Mesothelial cell of epicardium (in vitro differentiated cells): ENCODE measurements at places on chromosomes 5 and 9.

DNA sequence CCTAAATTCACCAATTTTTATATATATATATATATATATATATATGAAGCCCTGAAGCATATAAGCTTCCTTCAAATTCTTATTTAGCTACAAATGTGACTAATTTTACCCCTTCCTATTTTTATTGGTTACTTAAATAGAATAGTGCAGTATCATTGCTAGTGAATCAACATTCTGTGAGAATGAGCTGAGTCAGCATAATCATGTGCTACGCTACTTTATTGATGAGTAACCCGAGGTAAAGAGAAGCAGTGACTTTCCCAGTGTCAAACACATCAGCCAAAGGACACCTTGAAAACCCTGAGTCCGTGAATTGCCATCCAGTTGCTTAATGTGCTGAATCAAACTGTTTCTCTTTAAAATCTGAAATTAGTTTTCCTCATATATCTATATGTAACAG lies 546.2 kb downstream of the DMRTA1 start:
- DNase-seq: no peak

GRCh38 chr9:35260186-35260585 lies 98.4 kb downstream of the UNC13B start:
- DNase-seq: no peak

- no peak for DNase-seq
Observed at GRCh38 chr9:91433180-91433579, 9.5 kb upstream of the NFIL3 start.

- no peak for DNase-seq
Observed at GRCh38 chr9:95796029-95796428, 79.5 kb upstream of the ERCC6L2 start.

- DNase-seq: no peak
Observed at GRCh38 chr9:135809166-135809565, 98.2 kb downstream of the CAMSAP1 start.

DNA sequence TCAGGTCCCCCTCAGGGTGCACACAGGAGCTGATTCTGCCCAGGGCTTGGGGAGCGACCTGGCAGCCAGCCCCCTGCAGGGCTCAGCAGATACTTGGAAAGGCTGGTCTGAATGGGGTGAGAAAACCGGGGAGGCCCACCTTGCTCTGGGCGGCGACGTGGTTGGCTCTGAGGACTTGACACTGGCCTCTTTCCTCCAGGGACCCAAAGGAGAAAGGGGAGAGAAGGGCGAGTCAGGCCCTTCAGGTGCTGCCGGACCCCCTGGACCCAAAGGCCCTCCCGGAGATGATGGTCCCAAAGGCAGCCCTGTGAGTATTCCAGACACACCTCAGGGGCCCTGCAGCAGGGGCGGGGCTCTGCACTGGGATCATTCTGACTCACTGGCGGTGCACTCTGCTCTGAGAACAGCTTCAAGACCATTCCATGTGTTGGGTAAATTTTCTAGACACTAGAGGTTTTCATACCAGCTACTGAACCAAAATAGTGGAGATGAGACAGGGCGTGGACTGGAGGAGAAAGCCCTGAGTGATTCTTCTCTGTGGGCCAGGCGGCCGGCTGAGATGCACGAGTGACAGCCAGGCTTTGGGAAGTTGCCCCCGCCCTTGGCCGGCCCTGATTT lies 65.9 kb upstream of the FCN2 start:
- DNase-seq: no peak

- no peak for DNase-seq
Observed at GRCh38 chr9:102768002-102768401, 227.1 kb upstream of the CYLC2 start.

DNA sequence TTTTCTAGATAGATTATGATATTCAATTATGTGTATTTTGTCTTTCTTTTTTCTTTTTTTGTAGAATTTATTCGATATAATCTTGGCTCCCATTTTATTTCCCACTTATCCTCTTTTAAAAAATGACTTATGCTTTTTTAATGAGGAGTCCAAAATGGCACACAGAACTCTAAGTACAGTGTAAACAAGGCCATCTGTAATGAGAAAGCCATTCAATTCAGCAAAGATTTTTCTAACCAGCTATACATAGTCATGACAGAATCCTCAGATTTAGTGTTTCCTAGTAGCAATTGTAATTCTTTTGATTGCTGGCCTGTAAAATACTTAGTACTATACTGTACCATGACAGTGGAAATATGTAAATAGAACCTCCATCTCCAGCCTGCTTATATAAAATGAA lies 651.4 kb downstream of the RAB3C start:
- no peak for DNase-seq

DNA sequence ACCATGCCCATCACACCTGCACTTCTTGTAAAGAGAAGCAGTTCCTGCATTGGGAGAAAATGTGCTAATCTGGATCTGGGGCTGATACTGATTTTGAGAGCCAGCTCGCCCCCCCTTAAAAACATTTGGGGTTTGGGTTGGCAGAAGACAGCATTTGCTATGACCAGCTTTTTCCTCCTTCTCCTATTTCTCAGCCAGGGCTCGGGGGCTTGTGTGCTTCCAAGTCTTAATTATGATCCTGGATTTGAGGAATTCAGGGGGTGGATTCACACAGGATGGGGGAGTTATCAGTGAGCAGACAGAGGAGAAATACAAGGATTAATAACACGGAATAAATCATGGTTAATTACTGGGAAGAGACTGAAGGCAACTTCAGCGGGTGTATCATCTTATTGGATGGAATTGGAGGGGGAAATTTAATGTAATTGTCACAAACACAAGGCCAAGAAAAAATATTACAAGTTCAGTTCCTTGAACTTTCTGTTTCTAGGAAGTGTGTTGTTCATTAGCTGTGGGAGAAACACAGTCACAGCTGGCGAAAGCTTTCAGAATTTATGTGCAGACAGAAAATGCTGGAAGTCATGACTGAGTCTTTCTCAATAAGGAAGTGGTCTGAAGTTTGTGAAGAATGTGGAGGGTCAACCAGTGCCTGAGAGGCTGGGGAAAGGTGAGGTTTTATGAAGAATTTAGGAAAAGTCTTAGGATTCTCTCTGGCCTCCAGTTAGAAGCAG lies 15.3 kb downstream of the C9orf152 start:
- no peak for DNase-seq

DNA sequence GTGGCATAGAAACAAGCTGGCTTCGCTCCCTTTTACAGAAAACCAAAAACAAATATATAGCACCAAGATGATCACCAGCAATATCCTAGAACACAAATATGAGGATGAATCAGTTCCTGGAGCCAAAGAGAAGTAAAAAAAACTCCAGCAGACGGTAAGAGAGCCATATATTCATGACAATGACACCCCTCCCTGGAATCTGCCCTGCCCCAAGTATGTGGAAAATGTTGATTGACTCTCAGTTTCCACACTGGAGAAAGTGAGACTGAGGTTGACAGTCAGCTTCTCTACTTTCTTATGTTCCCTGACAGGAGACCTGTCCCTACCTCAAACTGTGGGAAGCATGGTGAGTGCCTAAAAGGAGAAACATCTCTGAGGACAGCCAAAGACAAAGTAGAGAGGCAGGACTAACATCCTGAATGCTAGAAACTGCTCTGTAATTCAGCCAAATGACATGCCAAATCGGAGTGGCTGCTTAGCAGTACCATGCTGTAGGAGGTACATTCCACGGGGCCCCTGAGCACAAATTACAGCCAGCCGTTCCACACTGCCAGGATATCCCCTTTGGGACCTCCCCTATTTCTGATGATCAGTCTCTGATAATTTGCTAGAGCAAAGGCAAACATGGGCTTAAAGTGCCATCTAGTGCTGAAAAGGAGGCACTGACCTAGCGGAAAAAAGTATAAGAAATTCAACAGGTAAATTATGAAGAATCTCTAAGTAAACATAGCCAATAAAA lies 424.0 kb upstream of the RGMB start:
- DNase-seq: no peak

DNA sequence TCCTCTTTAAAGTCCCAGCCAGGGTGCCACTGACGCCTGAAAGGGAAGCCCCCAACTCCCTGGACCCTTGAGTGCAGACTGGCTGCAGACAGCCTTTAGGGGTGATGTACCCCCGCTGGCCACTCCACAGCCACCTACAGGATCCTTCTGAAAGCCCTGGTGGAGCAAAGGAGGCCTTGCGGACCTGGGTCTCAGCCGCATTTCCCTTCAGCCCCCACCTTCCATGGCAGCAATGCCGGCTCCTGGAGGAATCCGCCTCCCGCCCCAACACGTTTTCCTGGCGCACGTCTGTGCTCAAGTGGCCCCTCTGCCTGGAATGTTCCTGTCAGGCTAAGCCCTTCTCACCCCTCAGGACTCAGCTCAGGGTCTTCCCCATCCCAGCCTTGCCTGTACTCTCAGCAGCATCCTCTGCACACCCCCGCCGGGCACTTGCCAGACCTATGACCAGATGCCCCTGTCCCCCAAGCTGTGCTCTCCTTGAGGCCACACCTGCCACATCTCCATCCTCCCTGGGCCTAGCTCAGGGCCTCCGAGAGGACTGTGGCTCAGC lies 134.1 kb upstream of the RAPGEF1 start:
- DNase-seq: no peak

DNA sequence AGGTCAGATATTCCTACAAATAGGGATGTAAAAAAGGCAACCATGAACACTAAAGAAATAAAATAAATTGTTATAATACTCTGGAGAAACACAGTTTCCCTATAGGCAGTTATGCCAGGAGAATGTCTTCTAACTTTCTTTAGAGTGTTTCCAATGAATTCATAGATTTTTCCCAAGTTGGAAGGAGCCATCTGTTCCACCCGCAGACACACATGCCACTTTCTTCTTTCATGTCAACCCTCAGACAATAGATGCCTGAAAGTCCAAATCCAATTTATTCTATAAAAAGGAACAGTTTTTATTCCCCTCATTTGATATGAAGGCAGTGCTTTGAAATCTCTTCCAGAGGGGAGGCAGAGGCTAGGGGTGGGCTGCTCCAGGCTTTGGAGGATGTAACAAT lies 418.1 kb downstream of the ACTL7B start:
- DNase-seq: no peak

DNA sequence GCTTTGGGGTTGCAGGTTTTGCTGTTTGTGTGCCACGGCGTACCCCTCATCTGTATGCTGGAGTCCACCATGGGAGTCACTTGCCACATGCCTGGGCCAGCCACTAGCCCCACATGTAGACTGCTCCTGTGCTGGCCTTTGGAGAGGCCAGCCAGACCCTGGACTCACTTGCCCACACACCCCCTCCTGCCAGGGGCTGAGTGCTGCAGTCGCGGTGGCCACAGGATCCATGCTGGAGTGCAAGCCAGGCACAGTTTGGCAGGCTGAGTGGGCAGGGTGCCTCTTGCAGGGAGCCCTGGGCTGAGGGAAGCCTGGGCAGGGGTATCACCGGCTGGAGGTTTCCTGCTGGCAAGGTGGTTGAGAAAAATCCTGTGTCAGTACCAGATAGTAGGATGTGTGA lies 25.6 kb upstream of the GCNT1 start:
- DNase-seq: no peak

DNA sequence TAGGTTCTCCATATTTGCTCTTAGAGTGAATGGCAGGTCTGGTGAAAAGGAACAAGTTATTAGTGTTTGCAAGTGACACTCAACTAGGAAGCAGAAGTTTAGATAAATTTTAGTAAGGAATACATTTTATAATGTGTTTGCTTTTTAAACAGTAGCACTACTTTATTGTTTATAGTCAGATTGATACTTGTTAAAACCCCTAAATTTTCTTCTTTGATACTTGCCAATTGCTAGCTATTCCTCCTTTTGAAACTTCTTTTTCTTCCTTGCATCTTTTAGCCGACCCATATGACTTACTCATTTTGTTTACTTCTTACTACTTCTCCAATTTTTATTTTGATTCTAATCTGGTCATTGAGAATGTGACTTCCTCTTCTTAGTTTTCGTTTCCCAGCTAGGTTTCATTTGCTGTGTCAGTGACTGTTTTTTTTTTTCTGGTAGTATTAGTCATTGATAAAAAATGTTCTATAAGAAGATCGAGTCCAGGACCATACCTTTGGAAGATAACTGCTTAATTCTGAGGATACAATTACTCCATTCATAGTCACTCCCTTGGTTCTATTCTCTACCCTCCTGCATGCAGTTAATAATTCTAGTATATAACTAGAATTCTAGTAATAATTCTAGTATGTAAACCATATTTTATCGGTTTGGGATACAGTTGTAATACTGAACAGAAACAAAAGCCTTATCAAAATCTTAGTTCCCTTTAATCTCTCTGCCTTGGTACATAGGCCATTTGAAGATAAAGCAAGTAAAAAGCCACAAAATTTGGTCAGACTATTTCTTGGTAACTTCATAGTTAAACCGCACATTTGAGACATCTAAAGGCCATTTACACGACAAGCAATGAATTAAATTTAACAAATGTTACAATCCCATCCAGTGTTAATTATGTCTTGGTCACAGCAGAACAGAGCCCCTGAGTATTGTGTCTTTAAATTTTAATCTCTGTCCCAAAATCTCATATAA lies 2.8 kb upstream of the RICTOR start:
- no peak for DNase-seq

DNA sequence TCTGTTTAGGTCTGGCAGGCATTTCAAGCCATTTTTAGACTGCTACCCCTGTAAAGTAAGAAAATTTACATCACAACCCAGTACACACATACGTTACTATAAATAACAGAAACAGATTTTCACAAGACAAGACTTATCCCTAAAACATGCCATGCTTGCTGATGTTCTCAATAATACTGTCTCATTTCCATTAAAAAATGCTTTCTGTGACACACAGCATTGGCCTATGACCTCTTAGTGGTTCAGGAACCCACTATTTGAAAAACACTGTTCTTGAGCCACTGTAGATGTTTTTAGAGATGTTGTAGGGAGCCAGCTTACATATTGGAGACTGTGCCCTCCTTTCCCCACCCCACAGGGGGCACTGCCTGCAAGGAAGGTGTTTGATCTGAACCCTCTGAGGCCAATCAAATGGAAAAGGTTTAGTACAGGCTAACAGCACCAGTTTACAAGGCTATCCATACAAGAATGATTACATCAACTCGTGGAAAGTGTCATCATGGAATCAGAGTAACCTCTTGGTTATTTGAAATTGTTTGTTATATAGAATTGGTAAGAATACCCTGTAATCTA lies 30.8 kb downstream of the ZSWIM6 start:
- DNase-seq: no peak

DNA sequence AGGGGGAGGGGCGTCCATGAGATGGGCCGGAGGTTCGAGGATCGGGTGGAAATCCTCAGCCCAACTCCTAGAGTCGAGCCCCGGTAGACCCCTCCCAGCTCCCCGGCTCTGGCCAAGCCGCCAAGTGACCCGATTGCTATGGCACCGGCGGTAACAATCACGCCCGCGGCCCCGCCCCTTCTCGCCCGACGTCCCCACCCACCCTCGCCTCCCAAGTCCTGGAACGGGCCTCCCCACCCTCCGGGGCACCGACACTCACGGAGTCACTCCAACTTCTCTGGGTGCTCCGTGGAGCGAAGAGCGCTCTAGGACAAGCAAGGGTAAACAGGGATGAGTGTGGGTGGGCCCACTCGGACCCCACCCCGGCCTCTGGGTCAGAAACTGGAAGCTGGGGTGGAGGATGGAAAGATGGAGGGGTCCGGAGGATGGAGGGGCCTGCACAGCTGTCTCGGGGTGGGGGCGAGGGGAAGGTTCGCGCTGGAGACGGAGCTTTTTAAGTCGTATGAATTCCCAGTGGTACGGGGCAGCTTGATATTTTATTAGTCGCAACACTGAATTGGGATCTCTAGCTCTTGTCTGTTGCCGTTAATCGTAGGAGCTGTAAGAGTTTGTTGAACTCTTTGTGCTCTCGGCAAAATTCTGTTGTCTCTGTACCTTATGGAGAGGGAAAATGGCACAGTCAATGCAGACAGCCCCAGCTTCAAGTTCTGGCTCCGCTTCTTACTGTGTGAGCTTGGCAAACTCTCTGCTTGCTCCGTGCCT lies at the start of gene SPACA9:
TSS of gene SPACA9 (plus strand) at position 204 of the 762 bp plus-strand sequence. CDS start 5,050 bp downstream, outside the sequence.
- peak; percentile 43 for DNase-seq
